ENCODE measurements at places on chromosomes 16 and 17.
A peak's percentile ranks its signal among the peaks of the same experiment; 100 is the strongest.

DNA sequence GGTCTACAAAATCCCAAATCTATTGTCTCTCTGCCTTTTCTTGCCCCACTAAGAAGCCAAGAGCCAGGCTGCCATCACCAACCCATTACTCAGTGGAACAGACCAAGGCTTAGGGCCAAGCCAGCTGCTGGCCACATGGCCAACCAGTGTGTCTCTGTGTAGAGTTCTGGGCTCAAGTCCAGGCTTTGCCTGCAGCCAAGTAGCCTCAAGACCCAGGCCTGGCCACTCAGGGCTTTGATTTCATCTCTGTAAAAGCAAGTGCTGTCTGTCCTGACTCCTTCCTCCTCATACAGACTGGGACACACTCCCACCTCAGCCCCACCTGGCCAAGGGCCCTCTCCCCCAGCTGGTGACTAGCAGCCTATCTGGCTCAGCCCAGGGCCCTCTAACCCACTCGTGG, 14.6 kb downstream of the SREBF1 start:
- no peak for DNase-seq

GRCh38 chr16:89351645-89352044, 134.1 kb downstream of the ZNF778 start:
- no peak for DNase-seq

DNA sequence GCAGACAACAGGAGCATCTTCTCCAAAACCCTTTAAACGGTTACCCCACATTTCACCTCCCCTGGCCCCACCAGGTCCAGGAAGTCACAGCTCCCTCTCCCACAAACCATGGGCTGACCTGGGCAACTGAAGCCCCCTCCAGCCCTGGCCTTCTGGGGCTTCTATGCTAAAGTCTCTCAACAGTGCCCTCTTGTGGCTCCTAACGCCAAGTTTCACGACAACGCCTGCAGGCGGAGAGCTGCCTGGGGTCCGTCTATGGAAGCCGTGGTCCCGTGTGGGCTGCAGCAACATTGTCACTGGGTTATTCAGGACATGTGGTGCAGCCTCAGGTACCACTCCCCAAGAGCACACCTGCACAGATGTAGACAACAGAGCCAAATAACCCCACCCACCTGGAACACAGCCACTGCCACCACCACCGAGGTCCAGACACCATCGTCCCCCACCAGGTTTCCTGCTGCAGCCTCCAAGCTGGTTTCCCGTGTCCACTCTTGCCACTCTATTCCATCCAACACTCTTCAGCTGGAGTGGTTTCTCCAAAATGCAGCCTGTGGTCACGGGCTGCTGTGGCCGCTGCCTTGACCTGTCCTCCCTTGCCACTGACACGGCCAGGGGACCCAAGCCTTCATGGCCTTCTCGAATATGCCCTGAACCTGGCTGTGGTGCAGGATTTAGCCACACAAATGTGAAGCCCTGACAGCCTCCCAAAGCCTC, 19.1 kb downstream of the C16orf95 start:
- DNase-seq, result no peak

DNA sequence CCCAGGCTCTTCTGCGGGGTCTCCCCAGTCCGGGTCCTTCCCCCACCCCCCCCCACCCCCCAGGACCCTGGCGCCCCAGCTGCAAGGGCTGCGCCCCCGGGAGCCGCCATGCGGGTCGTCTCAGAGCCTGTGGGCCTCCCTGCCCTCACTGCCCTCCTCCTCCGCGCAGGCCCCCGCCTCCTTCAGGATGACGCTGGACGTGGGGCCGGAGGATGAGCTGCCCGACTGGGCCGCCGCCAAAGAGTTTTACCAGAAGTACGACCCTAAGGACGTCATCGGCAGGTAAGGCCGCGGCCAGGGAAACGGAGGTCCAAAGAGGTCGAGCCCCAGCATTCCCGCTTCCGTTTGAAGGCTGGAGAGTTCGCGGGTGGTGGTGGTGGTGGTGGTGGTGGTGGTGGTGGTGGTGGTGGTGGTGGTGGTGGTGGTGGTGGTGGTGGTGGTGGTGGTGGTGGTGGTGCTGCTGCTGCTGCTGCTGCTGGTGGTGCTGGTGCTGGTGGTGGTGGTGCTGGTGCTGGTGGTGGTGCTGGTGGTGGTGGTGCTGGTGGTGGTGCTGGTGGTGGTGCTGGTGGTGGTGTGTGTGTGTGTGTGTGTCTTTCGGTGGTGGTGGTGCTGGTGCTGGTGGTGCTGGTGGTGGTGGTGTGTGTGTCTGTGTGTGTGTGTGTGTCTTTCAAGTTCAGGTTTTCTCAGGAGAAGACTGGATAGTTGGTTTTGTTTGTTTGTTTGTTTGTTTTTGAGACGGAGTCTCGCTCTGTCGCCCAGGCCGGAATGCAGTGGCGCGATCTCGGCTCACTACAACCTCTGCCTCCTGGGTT, 615 bp downstream of the PHKG2 start:
- no peak for DNase-seq

DNA sequence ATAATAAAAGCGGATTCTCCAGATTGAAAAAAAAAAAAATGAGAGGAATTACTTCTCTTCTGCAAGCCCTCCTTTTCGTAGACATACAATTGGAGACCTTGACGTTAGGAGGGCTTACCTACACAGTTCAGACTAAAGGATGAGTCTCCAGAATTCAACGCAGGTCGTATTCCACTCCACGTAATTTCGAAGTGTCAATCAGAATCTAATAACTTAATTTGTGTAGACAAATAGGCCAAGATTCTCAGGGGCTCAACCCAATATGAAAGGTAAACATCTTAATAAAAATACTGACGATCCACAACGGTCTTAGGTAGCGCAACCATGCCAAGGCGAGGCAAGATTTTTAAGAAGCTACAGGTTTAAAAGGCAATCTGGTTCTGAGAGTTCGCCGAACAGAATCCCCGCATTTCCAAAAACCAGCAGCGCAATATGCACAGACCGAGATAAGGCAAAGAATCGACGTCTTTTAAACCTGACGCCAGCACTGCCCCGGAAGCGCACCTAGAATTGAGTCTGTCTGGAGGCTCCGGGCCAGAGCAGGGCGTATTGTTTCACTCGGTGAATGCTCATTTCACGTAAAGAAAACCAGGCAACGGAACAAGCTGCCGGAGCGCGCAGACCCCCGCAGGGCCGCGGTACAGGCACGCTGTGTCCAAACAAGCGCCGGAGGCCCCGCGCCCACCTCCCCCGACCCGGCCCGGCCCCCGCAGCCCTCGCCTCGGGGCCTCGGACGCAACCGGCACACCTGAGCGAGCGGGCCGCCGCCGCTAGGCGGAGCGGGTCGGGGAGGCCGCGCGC, 623 bp downstream of the MBTPS1 start:
- DNase-seq, result peak; percentile 17

DNA sequence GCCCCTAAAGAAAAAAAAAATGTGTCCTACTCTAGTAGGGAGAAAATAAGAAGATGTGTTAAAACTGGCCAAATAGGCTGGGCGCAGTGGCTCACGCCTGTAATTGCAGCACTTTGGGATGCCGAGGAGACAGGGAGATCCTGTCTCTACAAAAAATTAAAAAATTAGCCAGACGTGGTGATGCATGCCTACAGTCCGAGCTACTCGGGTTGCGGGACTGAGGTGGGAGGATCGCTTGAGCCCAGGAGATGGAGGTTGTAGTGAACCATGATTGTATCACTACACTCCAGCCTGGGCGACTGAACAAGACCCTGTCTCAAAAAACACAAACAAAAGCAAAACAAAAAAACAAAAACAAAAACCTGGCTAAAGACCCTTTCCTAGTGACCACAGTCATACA, 15.9 kb downstream of the ZFHX3 start:
- DNase-seq, result no peak

DNA sequence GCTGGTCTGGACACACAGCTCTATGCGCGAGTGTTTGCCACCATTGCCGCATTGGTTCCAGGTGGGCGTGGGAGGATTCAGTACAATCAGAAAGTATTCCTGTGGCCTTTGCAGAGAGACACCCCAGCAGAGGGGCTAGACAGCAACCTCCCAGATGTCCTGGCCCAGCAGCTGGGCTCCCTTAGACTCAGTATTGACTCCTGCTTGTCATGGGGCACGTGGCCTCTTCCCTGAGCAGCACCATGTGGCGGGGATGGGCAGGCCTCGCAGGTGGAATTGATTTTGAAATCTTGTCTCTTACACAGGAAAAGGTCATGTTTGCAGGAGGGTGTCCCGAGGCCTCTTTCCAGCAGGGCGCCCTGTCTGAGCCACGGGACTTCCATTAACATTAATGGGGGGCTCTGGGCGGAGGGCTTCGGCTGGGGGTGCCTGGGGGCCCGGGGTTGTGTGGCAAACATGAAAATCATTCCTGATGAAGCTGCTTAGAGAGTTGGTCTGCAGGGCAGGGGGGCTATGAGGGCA, 96.4 kb downstream of the C16orf78 start:
- DNase-seq, result no peak

- no peak for DNase-seq
These were observed 25.6 kb downstream of the ATP6V0A1 start for GRCh38 chr17:42484304-42484703.

DNA sequence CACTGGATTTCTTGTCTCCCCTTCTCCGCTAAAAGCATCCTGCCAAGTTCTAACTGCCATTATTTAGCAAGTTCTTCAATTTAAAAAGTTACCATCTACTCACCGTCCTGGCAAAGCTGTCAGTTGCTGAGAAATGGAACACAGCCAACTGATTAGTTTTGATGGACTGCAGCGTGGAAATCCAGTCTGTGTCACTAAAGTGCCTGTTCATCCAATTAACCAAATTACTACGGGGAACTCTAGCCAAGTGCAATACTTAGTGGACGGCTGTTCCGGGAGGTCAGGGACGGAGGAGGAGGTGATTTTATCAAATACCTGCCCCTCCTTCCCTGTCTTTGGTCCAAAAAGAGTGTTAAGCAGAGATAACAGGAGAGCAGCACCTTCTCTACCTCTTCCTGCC, 260.7 kb downstream of the MAF start:
- DNase-seq, result no peak

GRCh38 chr17:192666-193425, 11.4 kb upstream of the DOC2B start:
- no peak for DNase-seq

DNA sequence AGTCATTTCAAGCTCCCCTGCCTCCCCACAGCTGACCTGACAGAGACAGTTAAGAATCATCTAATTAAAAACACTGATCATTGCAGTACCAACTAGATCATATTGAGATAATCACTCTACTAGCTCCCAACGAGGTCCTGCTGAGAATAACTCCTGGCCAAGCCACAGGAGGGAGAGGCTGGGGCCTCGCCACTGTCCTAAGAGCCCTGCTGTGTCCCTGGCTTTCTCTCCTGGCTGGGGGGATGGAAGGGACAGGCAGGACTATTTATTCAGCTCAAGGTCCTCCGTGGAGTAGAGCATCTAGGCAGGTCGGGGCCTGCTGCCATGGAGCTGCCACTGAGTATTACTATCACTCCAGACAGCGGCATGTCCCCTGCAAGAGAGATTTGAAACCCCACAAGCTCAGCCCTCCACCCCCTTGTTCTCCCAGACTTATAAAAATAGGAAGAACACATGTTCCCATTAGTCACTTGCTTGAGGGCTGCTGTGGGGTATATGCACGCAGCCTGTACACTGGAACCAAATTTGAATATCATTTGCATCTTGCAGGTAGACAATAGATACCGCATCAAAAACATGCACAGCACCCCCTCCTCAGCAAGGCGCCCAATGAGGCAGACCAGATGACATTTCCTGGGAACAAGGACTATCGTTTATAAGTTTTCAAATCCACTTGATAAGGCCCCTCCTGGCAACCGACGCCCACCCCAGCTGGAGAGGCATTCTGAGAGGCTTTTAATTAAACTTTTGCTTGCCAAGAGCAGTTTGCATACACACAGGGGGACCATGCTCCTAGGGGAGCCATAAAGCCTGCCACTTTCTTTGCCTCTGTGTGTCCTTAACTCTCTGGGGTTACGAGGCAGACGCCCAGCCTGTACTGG, 385.2 kb upstream of the ZFHX3 start:
- no peak for DNase-seq

DNA sequence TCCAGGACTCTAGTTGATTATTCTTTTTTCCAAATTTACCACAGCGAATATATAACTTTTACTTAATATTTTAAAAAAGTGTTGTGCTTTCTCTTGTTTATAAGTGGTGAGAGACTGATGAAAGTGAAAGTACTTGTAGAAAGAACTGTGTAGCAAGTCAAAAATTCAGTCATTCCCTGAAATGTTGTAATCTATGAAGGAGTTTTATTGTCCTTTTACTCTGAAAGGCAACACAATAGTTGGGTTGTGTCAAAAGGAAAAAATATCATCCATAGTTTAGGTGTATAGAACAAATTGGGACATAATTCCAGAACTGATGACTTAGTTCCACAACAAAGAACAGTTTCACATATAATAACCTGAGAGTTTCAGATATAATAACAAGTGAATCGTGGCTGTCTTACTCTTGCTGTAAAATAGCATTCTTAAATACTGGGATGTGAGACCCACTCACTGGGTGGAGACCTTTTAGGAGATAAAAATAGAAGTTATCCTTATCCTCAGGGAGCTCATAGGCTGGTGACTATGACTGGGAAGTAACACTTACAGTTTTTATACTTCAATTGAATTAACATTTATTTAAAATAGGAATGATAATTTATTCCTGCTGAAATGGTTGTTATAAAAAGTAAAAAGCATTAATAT, 20.6 kb downstream of the CYB5B start:
- DNase-seq, result no peak

- no peak for DNase-seq
These were observed 570.0 kb upstream of the CDH5 start for GRCh38 chr16:65796481-65796880.

DNA sequence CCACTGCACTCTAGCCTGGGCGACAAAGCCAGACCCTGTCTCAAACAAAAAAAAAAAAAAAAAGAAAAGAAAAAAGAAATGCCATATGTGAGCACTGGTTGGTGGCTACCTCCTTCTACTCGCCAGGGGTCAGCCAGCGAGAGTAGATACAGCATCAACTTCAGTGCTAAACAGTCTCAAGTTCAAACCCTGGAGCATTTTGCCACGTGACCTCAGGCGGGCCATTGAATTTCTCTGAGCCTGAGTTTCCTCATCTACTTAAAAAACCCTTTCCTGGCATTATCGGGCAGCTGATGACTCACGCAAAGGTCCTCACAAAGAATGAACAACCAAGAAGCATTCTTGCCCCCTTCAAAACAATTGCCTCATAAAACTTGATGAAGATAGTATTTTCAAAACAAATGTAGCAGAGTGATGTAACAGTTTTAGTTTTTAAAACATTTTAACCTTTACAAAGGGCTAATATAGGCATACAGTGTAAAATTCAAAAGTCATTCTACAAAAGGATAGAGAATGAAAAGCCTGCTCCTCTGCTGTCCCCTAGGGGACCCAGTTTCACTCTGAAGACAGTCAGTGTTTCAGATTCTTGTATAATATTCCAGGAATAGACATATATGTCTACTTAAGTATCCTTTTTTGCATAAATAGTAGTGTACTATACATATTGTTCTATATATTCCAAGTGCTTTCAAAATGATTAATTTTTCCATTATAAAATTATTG, 28.4 kb downstream of the DNAH2 start:
- DNase-seq, result no peak

DNA sequence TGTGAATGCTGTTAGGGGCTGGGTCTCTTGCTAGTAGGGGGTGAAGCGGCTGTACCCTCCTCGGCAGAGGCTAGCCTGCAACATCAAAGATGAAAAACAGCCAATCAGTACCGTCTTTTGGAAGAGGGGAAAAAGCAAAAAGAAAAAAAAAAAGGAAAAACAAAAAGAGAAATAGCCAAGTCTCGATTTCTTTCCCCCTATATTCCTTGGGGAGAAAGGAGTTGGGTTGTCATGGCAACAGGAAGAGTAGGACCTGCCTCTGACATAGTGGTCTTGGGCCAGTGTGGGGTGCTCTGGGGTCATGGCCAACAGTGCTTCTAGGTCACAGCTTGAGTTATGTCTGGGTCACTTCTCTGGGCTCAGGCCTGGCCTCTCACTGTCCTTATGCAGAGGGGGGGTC, 17.9 kb downstream of the ENGASE start:
- DNase-seq, result no peak

Measured in GM18507 (cell line).